ENCODE measurements at places on chromosomes 12 and 14.

GRCh38 chr12:89817501-89818226 is 109.0 kb upstream of the ATP2B1 start:
- DNase-seq, result no peak

GRCh38 chr12:47084172-47084571 is 4.4 kb upstream of the AMIGO2 start:
- DNase-seq, result no peak

DNA sequence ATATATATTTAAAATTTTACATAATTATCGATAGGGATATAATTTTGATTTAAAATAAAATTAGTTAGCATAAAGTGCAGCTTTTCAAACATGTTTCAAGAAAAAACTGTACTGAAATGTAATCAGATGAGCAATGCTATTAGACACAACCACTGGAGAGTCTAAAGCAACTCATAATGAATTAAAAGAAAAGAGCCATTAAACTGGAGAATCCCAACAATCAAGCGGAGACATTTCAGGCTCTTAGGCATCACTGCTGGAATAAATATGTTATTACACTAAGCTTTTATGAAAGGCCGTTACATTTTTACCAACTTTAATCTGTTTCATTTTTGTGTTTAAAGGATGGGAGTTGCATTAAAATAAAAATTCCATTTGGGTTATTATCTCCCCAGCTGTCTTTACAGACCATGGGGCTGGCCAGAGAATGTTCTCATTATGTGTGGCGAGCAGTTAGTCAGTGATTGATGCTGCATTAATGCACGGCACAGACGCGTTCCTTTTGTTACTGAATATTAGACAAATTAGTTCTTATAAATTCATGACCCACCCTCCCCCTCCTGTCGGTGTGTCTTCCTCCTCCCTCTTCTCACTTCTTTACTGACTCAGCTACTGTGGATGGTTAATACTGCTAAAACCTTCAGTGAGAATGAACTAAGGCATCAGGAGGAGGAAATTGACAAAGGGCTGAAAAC is 156.8 kb downstream of the PDZRN4 start:
- DNase-seq, result no peak

- DNase-seq, result peak; percentile 48
These were observed 21.7 kb downstream of the TMBIM6 start for GRCh38 chr12:49763006-49763591.

GRCh38 chr12:104909761-104910160 is 48.3 kb downstream of the SLC41A2 start:
- DNase-seq, result no peak

DNA sequence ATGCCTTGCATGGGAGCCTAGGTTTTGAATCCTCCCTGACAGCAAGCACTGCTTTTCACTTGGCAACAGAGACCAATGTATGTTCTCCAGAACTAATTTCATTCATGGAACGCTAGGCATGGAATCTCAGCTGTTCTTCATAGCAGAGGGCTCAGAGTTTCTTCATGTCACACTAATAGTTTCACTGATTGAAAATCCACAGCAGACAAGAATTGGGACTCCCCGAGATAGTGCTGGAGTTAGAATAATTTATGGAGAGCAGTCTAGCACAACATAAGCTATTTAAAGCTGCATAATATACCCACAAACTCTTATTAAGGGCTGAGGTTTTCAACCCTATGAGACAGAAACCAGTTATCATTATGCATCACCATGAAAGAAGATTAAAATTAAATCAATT is 342.5 kb downstream of the TMEM132D start:
- no peak for DNase-seq

DNA sequence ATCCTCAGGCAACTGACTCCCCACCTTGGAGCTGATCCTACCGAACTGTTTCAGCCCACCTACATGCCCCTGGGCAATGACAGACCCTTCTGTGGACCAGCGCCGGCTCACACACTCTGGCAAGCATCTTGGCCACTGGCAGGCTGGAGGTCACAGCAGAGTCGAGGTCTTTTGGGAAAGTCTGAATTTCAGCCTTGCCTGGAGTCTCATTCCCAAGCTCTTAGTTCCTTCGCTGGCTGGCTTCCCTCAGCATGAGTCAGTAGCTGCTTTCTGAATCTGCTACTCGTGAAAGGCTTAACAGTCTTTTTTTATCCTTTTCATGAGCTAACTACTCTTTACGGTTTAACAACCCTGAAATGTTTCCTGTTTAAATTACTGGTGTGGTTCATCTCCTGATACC is 44.5 kb downstream of the ASCL4 start:
- DNase-seq, result no peak

GRCh38 chr12:188910-189621 is 24.9 kb downstream of the SLC6A12 start:
- peak; percentile 48 for DNase-seq

DNA sequence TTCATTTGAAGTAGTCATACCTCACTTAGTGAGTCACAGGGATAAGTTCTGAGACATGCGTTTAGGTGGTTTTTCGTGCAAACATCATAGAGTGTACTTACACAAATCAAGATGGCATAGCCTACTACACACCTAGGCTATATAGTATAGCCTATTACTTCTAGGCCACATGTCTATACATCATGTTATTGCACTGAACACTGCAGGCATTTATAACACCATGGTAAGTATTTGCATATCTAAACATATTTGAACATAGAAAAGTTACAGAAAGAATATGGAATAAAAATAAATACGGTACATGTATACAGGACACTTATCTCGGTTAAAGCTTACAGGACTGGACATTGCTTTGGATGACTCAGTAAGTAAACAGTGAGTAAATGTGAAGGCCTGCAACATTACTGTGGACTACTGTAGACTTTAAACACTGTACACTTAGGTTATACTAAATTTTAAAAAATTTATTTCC is 670.6 kb downstream of the SLC16A7 start:
- DNase-seq, result peak; percentile 50

DNA sequence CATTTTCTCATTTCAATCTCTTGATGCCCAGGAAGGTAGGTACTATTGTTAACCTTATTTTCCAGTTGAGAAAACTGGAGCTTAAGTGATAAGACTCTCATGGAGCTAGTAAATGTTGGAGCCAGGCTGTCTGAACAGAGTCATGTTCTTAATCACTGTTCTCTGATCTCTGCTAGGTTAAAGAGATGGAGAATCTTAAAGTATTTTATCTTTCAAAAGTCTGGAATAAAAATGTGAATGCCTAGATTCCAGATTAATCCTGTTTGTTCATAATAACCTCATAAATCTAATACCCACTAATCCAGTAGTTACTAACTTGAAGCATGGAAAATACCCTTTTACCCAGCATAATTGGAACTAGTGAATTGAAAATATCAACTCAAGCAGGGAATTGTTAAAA is 341.0 kb upstream of the RGS6 start:
- no peak for DNase-seq

DNA sequence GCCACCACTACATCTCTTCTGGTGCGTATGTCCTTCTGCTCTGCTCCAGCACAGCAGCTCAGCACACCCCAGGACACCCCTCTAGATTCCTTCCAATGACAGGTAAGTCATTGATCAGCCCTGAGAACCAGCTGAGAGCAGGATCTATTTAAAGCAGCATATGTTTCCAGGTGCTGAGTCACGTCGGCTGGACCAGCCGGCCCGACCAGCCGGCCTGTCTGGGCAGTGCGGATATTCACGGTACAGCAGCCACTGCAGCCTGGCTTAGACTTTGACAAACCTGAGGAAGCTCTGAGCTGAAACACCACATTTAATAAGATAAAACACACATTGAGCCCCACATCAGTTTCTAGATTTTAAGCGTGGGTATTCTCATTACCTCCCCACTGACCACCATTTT is 31.8 kb upstream of the RPH3A start:
- DNase-seq, result no peak

DNA sequence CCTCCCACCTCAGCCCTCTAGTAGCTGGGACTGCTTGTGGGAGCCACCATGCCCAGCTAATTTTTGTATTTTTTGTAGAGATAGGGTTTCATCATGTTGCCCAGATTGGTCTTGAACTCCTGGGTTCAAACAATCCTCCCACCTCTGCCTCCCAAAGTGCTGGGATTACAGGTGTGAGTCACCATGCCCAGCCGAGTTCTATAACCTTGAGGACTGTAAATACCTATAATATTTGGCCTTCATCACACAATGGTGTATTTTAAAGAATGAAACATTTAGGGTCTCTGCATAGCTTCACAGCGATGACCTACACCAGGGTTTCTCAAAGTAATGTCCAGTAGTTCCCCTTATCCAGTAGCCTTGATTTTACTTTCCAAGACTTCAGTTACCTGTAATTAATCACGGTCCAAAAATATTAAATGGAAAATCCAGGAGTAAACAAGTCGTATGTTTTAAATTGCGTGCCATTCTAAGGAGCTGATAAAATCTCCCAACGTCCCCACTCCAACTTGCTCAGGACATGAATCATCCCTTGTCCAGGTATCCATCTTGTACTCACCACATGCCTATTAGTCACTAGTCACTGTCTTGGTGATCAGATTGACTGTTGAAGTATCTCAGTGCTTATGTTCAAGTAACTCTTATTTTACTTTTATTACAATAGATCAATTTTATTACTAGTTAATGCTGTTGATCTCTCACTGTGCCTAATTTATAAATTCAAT is 368.2 kb downstream of the BTG1 start:
- no peak for DNase-seq

DNA sequence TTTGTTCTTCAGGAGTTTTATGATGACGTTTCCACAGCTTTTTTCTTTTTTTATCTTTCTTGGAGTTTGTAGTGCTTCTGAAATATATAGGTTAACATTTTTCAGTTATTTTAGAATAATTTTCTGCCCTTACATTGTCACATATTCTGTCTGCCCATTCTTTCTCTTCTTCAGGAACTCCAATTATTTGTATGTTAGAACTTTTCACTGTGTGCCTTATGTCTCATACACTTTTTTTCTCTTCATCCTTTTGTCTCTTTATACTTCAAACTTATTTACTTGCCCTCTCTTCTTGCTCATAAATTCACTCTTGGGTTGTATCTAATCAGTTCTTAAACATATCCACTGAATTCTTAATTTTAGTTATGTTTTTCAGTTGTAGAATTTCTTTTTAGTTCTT is 105.3 kb downstream of the ARID2 start:
- DNase-seq, result no peak

DNA sequence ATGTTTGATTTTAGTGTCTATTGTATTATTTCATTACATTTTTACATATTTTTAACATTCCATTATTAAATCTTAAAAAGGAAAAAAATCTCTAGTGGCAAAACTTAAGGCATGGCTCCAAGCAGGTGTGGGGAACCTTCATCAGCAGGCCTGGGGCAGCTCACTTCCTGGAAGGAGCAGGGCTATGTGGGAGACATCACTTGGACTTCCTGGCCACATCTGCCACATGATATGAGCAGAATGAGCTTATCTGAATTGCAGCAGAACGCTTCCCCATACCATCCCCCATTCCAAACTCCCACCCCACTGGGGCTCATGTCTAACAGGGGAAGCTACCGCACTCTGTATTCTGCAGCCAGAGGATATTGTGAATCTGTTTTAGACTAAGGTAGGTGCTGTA is 35.0 kb upstream of the KCNA1 start:
- DNase-seq, result no peak

DNA sequence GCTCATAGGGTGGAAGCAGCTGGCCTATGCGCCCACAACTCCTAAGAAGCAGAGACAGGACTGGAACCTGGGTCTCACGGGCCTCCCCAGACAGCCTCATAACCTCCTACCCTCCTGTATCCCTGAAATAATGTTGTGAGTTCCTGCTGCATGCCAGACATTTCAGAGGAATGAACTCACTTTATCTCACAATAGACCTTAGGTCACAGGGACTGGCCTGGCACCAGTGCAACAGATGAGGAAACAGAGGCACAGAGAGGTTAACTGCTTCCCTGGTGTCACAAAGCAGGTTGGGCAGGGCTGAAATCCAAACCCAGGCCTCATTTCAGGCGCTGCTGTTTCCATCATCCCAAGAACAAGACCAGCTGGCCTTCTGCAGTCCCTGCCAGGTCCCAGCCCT is 5.3 kb downstream of the PHETA1 start:
- no peak for DNase-seq

GRCh38 chr14:88688386-88688785 is 104.4 kb downstream of the EML5 start:
- no peak for DNase-seq

DNA sequence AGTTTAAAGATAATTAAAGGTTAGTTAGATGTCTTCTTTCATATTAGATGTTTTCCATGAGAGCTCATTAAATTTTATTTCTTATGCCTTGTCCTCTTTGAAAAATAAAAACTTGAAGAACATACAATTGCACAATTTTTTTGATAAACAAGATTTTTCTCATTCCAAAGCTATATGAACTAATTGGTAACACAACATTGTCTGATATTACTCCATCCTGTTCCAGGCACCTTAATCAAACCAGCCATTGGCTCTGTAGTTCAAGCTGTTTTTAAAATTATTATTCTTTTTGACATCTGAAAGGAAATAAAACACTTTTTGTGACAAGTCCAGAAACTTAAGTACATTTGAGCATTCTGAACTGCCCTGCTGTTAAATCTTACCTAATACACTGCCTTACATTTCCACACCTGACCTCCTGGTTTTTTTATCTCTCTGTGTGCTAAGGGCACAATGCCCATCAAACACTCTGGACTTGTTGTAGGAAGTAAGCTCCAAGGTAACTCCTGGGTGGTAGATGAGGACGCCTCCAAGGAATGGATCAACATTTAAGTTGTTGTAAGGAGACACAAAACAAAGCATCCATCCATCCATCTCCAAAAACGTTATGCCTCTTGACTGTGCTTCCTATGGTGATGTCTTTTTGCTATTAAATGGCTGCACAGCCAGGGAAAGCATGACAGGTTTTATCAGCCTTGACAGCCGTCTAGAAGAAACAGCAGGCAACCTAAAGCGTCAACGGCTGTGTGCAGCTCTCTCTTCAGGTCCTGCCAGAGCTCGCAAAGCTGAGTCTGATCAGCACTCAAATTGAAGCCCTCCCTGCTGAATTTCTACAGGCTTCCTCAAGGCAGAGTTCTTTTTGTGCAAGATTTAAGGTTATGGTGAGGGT is 449.9 kb upstream of the FLRT2 start:
- no peak for DNase-seq

GRCh38 chr14:99264691-99265450 is 7.1 kb downstream of the BCL11B start:
- DNase-seq, result no peak

- no peak for DNase-seq
These were observed 5.4 kb downstream of the TMBIM4 start for GRCh38 chr12:66164349-66164821.

Measured in small intestine (tissue), 16 donors.